GF-D8 (cell line): ENCODE measurements at places on chromosomes 12 and 14.

GRCh38 chr14:95062220-95062619 is 95.1 kb downstream of the DICER1 start:
- DNase-seq: no peak

DNA sequence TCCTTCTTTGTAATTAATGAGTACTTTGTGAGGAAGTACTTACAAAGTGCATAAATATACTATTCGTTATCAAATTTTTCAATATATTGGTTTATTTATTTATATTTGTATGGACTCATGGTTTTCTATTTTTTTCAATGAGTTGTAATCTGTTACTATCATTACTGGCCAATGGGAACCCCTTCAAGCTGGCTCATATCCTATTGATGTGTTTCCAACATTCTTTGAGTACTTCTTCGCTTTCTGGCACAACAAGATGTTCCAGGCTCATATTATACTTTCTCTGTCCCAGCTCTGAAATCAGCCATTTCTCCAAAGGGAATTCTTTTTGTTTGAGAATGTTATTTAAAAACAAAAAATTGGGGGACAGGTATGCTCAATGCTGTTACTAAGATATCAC is 17.5 kb downstream of the YBX3 start:
- no peak for DNase-seq

DNA sequence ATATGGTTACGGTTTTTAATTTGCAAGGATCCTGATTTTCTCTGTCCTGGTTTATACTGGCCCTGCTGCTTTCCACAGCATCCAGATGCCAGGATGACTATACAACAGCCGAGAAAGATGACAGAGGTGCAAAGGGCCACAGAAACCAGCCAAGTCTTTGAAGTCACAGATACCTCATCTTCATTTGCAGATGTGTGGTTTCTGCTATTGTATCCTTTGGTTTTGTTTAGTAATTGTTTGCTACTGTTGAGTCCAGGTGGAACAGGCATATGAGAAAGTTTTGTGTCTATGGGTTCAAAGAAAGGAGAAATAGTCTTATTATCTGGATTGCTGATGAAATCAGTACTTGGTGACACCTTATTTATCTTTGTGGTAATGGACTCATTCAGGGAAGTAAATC is 17.3 kb upstream of the KLHL42 start:
- no peak for DNase-seq

- DNase-seq: no peak
These were observed 26.9 kb downstream of the WBP11 start for GRCh38 chr12:14776236-14776961.

DNA sequence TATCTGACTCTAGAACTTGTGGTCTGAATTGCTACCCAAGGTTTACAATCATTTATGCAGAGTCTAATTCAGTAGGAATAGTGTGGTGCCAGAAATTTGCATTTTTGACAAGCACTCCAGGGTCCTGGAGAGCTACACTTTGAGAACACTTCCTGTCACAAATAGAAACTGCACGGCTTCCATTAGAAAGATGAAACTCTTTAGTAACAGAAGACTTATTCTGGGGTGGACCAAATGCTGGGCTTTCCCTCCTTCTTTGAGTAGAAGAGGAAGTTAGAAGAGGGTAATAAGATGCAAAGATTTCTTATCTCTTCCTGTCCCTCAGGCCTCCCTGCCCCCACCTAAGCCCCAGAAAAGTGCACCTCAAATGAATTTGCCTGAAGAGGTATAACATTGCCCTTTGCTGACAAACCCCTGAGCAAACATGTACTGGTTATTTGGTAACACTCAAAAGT is 28.4 kb downstream of the DGLUCY start:
- DNase-seq: peak; percentile 51

DNA sequence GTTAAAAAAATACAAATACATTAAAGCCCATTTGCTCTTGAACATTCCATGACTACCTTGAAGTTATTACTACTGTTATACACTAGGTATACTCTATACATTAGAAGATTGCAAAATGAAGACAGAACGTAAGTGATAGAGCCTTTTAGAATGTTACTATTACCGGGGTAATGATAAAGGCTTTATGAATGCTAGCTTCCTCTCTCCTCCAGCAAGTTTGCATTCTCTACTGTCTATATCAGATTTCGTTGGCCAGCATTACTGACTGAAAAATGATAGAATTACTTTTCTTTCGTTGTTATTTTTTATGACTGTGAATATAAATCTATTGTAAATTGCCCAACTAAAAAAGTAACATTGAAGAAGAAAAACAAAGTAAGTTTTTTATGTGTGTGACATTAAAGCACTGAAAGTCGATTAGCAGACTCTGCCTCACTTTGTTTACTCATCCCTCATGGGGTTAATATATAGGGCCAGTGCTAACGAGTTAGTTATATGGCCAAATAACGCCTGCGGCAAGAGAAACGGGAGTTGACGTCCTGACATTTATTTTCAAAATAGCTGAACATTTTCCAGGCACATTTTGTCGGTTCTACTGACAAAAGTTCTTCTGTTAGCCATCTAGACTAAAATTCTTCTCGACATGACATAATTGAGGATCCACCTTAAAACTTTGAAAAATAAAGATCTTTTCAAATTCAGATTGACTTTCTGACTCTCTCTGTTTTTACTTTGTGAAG is 163.8 kb upstream of the KITLG start:
- no peak for DNase-seq

GRCh38 chr14:98059106-98059505 is 1212.9 kb downstream of the BCL11B start:
- DNase-seq: no peak

DNA sequence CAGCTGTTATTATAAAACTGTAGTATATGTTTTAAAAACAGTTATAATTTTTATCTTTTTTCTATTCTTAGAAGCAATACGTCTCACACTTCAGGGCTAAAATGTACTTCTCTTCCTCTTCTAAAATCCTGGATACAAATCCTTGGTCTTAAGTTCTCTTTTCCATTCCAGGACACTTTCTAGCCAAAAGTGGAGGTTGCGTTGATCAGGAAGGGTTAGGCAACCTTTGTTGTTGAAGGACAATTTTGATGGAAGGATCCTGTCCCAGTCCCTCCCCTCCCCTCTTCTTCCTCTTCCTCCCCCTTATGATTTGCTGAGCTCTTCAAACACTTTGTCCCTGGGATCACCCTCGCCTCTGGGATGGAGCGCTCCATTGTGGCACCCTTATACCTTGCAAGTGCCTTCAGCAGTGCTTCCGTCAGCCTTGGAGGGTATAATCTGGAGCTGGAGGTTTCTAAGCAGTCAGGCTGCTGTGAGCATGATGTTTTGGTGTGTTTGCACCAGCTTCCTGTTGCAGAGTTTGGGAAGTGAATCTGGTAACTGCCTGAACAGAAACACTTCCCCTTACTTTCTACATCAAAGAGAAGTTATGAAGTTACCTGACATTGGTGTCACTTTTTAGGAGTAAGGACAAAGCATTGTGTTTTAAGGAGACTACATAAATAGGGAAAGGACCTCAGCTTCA is 87.4 kb upstream of the SLC38A2 start:
- DNase-seq: peak; percentile 84

DNA sequence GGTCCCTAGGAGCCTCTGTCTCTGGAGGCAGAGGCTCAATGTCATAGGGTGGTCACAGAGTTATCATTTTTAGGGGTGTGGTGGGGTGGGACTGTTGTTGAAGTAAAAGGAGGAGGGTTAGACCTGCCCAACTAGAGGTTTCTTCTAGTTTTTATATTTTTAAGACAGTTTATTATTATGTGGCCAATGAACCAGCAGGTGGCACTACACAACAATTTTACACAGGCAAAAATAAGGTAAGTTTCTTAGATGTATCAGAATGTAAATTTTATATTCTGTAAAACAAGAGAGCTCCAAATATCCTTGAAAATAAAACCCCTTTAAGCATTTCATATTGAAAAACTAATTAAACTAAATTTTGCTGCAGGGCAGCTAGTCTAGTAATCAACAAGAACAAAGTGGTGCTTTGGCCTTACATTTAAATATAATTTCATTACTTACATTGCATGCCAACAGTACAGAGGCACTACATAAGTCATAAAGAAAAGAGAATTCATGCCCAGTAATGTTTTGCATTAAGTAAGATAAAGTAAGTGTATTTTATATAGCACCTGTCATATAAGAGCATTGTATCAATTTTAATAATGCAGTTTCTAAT is 22.2 kb upstream of the OVCH1 start:
- DNase-seq: no peak

- DNase-seq: no peak
These were observed 138.7 kb downstream of the TTC7B start for GRCh38 chr14:90677484-90678050.

DNA sequence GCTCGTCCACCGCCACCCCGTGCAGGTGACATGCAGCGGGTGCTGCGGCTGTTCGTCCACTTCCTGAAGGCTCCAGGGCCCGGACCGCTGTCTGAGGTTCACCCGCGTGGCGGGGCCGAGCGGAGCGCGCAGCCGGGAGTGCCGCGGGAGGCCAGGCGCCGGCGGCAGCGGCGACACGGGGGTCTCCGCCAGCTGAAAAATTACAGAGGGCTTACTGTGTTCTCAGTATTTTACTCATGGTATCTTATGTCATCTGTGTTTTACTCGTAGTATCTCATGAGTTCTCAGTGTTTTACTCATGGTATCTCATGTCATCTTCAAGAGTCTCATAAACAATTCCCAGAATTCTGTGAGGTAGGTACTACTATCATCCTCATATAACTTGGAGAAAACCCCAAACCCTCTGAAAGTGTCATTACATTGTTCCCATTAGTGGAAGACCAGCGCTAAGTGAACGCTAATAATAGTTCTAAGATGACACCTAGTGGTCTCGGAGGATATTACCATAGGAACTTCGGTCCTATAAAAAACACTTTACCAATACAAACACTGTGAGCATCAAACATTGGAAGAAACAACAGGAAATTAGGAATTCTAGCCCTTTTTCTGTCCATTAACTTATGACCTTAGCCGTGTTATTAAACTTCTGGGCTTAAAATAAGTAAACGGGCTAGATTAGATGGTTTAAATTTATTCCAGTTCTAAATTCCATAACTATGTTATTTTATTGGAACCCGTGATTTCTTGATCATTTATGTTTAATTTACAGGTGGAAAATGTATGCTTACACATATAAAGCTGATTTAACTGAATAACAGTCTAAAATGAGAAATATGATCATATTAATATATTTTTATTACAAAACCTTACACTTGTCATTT is 32.4 kb downstream of the AK7 start:
- peak; percentile 1 for DNase-seq

DNA sequence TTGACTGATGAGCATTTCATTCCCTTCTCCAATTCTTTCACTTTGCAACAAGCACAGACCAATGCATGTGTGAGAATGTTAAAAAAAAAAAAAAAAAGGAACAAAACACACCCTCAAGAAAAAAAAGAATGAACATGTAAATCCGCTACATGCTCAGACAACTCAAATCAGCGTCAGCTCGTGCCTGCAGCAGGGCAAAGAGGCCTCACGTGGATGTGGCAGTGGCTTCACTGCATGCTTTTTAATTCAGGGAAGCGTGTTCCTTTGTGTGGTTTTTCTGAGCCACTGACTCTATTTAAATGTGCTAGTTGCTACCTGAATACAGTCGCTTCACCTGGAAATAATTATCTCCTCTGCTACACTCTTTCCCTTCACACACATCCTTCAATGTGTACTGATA is 55.1 kb downstream of the PPP1R36 start:
- DNase-seq: no peak

GRCh38 chr14:23375527-23376251 is 1.2 kb upstream of the CMTM5 start:
- no peak for DNase-seq

DNA sequence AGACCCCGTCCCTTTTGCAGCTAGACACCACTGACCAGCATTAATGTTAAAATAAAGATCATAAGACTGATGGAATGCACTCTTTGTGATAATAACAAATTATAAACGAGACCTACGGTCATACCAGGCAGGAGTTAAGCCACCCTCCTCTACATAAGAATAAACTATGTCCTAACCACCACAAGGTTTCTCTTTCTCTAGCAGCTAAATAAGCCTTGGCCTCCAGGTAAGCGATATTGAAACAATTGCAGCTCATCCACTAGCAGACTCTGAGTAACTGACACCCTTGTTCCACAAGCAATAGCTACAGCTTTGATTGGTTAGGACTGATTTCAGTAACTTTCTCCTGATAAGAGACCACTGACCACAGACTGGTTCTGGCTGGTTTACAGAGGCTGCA is 144.2 kb upstream of the CCDC198 start:
- no peak for DNase-seq

GRCh38 chr12:4049298-4050080 is 176.3 kb upstream of the PARP11 start:
- DNase-seq: no peak

DNA sequence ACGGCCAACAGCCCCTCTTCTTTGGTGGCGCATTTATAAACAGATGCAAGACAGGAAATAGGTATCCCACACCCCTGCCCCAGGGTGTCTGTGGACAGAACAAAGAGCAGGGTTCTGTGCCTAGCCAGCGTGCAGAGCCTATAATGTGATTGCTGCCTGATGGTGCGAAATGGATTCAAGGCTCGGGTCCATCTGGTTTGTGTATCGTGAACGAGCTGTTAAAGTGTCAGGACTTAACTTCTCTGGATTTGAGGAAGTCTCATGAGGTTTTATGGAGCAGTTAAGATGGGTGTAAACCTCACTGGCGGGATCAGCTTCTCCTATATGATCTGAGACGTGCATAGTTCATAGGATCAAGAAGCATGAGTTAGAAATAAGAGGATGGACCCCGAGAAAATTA is 388.7 kb upstream of the TBX3 start:
- no peak for DNase-seq

- DNase-seq: no peak
These were observed 724 bp downstream of the BLOC1S1 start for GRCh38 chr12:55716582-55716957.

- DNase-seq: no peak
These were observed 17.4 kb downstream of the BEGAIN start for GRCh38 chr14:100569734-100570286.

DNA sequence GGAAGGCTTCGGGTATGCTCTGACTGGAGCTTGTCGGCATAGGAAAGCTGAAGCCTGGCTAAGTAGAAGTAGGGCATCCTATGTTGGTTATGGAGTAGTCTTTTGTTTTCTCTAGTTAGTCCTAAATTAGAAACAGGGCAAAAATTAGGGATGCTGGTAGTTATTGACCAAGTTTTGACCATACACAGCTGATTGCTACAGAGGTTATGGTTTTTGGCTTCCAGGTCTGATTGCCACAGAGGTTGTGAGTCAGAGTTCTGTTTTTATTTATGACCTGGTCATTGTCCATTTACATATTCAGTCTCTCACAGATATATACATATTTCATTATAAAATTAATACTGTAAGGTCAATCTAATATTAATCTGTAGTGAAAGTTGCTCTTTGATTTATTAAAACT is 219.2 kb downstream of the FSCB start:
- DNase-seq: no peak

DNA sequence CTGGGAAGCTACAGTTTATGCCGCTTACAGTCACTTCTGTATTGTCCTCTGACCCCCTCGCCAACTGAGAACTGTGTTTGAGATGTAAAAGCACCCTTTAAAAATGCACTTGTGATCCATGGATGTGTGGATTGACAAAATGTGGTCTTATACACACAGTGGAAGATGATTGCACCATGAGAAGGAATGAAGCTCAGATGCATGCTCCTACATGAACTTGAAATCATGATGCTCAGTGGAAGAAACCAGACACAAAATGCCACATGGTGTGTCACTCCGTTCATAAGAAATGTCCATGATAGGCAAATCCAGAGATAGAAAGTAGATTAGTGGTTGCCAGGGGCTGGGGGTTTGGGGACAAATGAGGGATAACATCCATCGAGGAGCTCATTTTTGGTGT is 58.0 kb downstream of the PITPNM2 start:
- DNase-seq: no peak
